GM04504 (cell line): ENCODE measurements at places on chromosomes 3 and 15.

GRCh38 chr15:93274257-93274656, 185.2 kb upstream of the RGMA start:
- DNase-seq, result no peak

DNA sequence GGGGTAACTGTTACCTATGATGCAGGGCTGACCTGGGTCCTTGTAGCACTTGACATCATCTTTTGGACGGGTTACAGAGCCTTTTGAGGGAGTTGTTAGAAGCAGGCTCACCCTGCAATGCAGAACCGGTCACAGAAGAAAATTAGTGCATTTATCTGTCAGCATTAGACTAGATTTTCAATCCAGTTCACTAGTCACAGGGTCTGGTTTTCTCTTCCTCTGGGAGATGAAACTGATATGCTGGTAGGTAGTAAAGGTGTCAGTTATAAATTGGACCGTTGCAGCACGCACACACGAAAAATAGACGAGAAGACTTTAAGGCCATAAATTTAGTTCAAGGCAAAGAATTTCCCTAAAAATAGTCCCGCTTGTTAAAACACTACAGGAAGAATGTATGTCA, 532.3 kb upstream of the ATP11B start:
- DNase-seq, result no peak

DNA sequence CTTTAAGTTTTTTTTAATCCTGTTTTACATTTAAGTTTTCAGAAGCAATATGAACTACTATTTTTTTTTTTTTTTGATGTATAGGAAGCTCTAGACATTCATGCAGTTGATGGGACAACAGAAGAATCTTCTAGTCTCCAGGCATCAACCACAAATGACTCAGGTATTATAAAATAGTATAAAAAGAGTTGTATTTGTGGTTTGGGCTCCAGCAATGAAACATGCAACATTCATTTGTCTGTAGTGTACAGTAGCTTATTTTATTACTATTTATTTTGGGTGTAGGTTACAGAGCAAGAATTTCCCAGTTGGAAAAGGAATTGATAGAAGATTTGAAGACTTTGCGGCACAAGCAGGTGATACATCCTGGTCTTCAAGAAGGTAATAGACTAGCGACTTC, 38.6 kb downstream of the MGA start:
- DNase-seq, result peak; percentile 17

GRCh38 chr3:15348246-15348645, 15.9 kb upstream of the SH3BP5 start:
- no peak for DNase-seq

- DNase-seq, result no peak
Observed at GRCh38 chr3:74351213-74351612, 263.2 kb downstream of the CNTN3 start.

DNA sequence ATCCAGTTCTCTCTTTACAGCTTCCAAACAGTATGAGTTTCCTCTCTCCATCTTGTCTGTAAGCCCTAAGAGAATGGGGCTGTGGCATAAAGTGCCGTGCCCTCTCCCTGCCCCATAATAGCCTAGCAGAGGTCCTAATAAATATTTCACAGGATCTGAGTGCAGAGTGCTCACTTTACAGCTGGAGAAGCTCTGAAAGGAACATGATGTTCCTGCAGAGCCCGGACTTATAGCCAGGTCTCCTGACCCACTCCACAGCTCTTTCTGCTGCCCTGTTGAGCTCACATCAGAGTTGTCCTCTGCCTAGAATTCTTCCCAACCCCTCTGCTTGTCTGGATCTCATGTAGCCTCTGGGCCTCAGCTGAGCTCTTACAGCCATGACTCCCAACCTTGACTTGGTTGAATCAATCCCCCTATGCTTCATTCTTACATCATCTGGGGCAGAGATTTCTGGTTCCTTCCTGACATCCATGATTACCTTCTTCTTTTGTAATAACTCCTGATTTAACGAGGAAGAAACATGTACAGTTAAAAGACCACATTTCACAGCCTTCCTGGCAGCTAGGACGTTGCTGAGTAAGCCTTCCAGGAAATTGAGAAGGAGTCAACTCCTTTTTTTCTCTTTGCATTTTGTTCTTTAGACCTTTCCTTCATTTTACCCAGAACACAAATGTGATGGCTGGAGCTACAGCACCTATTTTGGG, 135.3 kb downstream of the RPLP1 start:
- no peak for DNase-seq

- no peak for DNase-seq
Observed at GRCh38 chr15:67116742-67117141, 51.3 kb downstream of the SMAD3 start.

- no peak for DNase-seq
Observed at GRCh38 chr15:92025706-92026270, 172.3 kb downstream of the SLCO3A1 start.

DNA sequence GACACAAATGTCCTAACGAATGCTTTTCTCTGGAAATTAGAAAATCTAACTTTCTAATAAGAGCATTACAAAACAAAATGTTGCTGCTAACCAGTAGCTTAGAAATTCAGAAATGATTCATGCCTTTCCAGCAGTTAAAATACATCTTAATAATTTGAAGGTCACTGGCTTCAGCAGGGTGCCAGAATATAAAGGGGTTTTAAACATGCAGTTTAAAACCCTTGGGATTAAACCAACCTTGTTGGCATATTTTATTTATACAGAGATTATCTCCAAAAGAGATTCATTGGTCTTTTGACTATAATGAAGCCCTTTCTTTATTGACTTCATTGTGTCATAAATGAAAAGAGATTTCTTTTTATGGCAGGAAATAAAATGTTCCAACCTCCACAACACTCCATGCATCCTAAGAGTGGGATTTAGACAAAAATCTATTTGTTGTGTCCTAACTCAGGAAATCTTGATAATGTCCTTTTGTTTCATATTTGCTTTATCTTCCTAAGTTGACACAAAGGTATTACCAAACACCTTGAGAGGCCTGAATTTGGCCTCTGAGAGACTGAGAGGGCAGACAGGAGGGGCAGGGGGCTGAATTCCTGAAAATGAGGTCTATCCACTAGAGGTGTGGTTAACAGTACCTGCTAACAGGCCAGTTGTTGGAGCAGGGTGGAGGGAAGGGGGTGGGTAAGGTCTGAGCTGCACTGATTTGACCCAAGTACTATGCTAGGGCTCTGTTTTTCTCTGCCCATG, 124.4 kb downstream of the FEZF2 start:
- DNase-seq, result no peak

DNA sequence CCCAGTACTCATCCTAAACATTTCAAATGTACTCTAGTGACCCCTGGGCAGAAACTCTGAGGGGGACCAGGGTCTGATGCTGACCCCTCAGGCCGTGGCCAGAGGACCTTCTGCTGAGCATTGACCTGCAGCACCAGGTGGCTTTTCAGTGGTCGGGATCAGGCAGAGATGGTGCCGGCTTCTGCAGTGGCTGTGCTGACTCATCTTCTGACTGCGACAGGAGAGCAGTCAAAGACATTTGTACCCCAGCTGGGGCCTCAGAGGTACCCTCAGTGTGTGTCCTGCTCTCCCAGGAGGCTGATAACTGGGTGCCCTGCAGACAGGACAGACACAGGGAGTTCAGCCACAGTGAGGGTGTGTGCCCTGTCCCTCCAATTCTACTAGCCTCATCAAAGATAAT, 36.6 kb upstream of the IQCF6 start:
- DNase-seq, result no peak

- DNase-seq, result no peak
Observed at GRCh38 chr15:33344111-33344510, 33.3 kb downstream of the RYR3 start.

DNA sequence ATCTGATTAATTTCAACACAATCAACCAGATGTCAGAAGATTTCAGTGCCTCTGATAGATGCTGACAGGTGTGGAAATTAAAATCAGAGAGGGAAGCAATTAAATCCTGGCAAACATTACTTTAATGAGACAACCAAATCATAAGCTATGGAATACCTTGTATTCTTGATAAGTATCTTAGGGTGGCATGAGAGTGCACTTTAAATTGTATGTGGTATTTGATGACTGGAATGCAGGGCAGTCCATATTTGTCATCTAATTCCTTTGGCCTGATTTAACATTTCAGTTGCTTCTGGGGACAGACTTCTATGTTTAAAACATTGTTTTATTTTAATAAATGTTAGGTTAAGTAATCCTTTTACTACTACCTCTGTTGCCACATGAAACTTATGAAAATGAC, 184.1 kb downstream of the LPP start:
- DNase-seq, result no peak

- DNase-seq, result peak; percentile 52
Observed at GRCh38 chr3:30688776-30689641, 82.6 kb downstream of the TGFBR2 start.

- DNase-seq, result no peak
Observed at GRCh38 chr15:101390060-101390459, 95.0 kb upstream of the SNRPA1 start.

DNA sequence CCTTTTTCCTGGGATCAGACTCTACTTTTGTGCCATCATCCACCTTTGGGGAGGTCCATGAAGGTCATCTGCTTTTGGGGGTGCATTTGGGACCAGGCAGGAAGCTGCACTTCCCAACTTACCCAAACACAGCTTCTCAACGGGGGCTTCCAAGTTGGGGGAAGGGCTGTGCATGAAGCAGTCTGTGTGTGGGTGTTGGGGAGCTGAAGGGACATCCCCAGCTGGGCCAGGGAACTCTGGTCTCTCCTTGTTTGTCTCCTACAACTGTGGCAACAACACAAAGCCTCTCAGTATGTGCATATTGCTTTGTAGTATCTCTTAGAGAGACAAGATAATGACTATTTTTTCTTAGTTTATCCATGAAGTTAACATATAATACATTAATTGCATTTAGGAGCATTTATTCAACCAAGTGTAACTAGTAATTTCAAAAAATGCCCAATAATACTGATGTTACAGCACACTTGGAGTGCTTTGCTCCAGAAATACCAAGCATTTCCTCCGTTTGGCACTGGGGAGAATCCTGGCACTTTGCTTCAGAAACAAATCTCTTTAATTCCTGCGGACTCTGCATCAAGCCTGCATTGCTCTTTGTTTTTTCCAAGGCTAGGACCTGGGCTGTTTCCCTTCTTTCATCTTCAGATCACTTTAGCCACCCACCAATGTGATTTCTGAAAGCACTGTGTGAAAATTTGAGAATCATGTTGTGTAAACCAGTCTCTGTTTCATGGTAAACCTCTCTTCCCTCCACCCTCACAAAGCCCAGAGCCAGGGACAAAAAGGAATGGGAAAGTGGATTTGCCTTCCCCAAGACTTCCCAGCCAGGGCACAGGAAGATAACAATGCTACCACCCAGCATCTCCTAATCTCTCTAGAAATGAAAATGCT, 126.2 kb upstream of the PFN2 start:
- no peak for DNase-seq

- no peak for DNase-seq
Observed at GRCh38 chr3:149020196-149020838, 29.0 kb downstream of the GYG1 start.

DNA sequence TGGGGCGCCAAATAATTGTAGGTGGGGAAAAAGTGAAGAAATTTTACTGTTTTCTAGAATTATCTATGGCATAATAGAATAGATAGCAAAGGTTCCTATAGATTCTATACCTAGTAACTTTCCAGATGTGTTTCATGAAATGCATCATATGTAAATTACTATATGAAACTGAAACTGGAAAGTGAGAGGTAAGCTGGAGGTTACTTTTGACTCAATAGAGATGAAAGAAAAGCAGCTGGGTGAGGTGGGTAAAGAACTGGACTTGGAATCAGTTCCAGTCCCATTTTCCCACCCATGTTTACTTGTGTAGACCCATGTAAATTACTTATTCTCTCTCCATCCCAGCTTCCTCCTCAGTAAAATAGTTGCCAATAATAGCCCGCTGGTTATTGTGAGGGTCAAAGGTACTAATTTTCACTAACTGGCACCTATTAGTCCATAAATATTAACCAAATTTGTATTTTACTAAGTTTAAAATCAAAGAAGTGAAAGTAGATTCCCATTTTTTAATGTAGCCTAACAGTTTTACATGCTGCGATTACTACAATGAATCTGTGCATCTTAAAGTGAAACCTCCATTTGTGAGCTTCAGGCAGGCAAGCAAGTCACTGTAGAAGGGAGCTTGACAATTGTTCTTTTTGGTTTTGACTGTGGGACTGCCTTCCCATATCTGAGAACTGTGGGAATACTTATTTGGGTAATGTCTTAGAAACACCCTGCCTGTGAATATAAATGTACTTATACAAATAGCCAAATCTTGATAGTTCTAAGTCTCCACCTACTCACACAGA, 312.1 kb downstream of the SLC9A9 start:
- no peak for DNase-seq

GRCh38 chr3:52395503-52395865, 49.4 kb downstream of the SEMA3G start:
- DNase-seq, result no peak

DNA sequence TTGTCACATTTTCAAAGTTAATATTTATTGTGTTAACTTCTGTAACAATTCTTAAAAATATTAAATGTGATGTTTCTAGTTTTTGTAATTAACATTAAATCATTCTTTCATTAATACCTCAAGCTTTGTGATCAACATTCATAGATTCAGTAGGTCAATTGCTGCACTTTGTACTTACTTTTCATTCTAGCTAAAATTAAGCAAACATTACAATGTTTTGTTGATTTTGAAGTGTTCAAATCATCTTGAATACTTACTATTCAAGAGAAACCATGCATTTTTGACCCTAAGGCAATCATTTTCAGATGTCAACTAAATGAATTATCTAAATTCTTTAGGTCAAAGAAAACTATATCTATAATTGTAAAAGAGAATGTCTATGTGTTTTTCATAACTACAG, 933.1 kb downstream of the NAALADL2 start:
- no peak for DNase-seq

DNA sequence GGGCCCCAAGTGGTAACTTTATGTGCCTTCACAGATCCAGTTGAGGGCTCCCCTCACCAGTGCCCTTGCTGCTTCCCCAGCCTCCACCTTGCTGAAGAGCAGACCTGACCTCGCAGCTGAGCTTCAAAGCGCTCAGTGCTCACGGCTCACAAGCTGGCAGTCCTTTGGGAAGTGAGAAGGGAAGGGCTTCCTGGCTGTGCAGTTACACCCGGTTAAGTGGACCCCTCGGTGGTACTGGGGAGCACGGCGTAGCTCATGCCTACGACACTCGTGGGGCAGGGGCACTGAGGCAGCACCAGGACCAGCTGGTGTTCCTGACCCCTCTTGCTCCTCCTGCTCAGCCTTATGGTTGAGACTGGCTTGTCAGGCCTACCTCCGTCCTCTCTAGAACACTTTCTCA, 629.0 kb upstream of the TBL1XR1 start:
- DNase-seq, result no peak

- DNase-seq, result no peak
Observed at GRCh38 chr15:70602834-70603560, 160.4 kb downstream of the UACA start.

DNA sequence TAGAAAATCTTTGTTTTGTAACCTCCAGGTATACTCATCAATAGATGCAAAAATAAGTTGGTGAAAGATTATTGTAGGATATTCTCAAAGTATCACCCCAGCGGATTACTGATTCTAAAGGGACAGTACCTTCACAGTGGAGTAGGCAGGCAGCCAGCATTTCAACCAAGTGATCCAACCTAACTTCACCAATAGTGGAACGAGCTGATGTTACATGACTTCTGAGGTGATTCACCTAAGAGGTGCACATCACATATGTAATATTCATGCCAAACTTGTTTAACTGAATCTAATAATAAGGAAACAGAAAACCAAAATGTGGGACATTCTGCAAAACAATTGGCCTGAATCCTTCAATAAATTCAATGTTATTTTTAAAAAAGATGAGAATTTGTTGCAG, 14.3 kb downstream of the MYZAP start:
- DNase-seq, result no peak
